Stimulated activated CD8-positive, alpha-beta memory T cell treated with anti-CD3 and anti-CD28 coated beads, Interleukin-4, amount 100 ng/mL, for 1 hour (primary cell): ENCODE measurements at places on chromosomes 7 and 10.

DNA sequence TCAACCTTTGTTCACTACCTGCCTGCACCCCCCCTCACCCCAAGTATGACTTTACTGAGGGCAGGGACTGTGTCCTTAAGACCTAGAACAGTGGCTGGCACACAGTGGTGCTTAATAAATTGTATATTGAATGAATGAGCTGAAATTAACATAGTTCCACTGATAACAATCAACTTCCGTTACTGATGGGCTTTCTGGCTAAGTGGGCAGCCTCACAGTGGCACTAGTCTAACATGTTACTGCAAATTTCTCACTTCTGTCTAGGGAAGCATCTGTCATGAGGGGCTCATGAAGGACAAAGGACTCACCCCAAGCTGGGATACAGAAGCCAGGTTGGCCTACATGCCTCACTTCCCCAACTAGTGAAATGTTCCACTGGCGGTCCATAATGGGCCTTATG, 79.3 kb downstream of the CTTNBP2 start:
- DNase-seq: no peak

DNA sequence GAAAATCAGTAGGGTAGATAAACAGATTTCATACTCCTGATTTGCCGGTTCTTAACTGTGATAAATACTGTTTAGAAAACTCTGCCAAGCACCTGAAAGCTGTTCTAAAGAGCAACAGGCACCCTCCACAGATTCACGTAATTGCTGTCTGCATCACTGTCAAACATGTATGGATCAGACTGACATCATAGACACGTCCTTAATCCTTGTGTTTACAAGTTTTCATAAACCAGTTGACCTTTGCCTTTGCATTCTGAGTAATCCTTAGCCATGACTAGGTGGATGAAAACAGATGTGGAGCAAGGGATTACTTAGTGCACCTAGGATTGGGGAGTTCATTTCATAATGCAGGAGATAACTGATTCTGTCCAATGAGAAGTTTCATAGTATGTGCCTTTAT, 41.6 kb downstream of the SLC39A12 start:
- no peak for DNase-seq

DNA sequence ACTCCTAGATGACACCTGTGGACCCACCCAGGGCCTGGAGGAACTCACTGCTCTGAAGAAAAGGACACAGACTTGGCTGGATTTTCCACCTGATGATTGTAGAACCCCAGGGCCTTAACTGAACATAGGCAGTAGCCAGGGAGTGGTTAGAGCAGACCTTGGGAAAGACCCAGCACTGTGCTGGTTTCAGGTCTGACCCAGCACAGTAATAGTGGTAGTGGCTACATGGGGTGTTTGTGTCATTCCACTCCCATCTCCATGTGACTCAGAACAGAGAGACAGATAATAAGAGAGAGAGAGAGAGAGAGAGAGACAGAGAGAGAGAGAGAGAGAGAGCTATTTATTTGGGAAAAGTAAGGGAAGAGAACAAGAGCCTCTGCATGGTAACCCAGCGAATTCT, 239.1 kb upstream of the MEOX2 start:
- DNase-seq: no peak

DNA sequence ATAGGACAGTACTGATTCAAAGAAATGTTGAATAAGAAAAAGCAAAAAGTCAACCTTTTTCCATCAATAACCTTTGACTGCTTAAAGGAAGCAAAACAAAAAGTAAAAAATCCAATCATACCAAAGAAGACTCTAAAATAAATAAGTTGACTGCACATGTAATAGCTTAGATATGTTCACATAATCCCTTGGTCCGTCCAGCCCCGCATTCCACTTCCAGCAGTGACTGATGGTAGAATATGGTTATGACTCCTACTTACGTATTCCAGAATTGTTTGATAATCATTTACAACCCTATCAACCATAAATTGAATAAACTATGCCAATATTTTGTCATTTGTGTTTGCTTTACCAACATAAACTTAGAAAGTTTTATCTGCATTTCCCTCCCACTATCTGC, 77.9 kb downstream of the CTNNA3 start:
- no peak for DNase-seq

DNA sequence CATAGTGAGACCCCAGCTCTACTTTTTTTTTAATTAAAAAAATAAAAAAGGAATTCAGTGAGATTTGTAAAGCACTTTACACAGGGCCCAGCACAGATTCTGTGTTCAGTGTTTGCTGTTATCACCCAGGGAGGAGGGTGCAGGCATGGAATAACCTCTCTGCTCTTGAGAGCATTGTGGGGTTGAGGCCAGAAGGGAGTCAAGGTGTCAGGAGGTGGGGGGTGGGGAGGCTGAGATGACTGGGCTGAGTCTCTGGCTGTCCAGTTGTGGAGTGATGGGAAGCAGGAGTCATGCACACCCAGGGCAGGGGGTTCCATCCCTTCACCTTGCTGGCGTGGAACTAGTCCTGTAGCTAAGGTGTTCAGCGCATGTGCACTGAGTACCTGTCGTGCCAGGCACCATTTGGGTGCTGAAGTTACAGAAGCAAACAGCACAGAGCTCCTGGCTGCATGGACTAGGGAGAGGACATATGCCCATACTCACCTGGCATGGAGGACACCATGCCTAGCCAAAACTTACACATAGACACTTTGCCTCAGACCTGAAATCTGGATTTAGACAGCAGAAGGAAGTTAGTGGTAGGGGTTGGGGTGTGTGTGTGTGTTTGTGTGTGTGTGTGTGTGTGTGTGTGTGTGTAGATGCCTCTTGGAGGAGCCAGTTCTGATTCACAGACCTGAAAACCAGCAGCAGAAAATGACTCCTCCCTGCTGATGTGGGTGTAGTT, 69.2 kb upstream of the LRRC4 start:
- DNase-seq: no peak

- no peak for DNase-seq
Measured at GRCh38 chr10:69466158-69466490, 14.9 kb downstream of the TSPAN15 start.

DNA sequence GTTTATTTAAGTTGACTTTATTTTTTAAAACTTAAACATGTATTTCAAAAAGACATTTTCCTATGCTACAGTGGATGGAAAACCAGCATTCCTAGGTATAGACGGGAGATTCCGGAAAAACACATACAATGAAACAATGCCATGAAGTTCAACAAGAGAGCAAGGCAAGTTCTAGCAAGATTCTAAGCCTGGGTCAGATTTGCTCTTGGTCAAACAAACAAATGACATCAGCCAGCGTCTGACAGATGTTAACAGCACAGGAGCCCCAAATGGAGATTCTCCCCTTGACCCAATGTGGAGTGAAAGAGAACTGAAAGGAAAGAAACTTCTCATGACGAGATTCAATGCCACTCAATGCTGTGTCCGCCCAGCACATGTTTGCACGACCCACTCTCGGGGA, 149.9 kb downstream of the NEURL1 start:
- DNase-seq: no peak

DNA sequence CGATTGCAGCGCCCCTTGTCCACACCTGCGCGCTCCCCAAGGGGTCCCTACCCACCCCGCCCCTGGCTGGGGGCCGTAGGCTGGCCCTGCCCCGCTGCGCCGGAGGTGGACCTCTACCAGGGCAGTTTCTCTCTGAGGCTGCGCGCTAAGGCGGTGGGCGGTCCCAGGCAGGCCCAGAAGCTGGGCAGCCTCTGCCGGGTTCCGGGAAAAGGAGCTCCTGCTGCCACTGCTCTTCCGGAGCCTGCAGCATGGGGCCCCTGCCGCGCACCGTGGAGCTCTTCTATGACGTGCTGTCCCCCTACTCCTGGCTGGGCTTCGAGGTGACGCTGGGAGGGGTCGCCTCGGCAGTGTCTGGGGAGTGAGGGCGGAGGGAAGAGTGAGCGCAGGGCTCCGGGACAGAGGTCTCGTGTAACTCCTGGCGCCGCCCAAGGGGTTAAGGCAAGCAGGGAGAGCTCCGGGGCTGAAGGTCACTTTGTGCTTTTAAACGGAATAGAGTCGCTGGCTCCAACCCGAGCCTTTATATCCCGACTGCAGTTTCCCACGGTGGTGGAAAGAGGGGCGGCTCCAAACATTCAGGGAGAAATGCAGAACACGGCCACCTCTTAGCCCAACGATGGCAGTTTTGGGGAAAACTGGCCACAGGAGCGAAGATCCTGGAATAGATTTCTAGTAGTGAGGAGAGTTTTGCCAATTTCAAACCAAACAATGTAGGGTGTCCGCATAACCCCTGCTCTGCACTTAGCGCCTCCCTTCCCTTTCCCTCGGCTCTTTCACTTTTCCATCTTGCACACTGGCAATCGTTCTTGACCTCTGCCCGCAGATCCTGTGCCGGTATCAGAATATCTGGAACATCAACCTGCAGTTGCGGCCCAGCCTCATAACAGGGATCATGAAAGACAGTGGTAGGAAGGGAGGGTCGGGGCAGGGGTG, at the start of gene GSTK1:
Gene GSTK1 (plus strand): TSS at position 176 of the 930 bp plus-strand sequence. CDS start 73 bp downstream, at position 249.
- peak; percentile 36 for DNase-seq

- no peak for DNase-seq
Measured at GRCh38 chr10:44383749-44384600, 922 bp downstream of the CXCL12 start.

GRCh38 chr7:46859963-46860475, 721.9 kb downstream of the TNS3 start:
- DNase-seq: no peak

DNA sequence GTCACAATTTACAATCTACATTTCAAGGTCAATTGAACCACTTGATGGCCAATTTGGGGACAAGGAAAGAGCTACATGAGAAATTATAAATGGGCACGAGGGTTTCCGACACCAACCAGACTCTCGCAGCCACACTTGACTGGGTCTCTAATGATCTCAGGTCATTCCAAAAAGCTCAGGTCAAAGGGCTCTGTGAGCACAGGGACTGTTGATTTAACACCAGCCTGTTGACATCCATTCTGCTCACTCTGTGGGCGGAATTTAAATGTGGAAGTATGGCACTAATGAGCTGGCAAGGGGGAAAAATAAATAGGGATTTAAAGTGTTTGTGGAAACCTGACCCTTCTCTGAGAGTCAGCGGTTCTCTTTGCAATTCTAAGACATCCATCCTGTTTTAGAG, 810.7 kb upstream of the AUTS2 start:
- no peak for DNase-seq

GRCh38 chr10:77602231-77602912, 35.2 kb downstream of the KCNMA1 start:
- no peak for DNase-seq

DNA sequence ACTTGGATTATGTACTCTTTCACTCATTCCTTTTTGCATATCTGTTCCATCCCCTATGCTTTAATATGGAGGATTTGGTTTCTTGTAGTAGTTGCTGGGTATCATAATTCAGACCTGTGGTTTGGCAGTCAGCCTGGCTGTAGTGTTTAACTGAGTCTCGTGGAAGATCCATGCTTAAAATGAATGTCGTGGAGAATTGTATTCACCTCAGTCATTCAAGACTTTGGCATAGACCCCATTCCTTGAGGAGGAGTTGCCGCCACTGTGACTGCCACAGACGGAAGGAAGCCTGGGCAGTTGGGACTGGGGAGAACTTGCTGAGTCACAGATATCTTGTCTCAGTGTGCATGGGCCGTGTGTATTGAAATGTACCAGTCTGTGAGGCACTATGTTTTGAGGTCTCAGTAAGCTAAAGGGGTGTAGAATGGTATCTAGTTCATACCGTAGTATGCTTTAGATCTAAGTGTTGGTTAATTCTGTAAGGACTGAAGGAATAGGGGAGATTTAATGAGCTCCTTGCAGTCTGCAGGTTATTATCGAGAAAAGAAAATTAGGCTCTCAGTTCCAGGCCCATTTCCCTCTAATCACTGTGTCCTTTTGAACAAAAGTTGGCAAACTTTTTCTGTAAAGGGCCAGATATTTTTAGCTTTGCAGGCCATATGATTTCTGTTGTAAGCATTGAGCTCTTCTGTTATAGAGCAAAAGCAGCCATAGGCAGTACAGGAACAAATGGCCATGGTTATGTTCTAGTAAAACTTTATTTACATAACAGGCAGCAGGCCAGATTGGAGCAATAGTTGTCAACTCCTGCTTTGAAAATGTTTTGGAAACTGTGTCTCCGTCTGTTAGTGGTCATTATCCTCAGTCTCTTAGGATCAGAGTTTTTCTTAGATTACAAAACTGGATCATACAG, 76.8 kb downstream of the TPST1 start:
- no peak for DNase-seq

DNA sequence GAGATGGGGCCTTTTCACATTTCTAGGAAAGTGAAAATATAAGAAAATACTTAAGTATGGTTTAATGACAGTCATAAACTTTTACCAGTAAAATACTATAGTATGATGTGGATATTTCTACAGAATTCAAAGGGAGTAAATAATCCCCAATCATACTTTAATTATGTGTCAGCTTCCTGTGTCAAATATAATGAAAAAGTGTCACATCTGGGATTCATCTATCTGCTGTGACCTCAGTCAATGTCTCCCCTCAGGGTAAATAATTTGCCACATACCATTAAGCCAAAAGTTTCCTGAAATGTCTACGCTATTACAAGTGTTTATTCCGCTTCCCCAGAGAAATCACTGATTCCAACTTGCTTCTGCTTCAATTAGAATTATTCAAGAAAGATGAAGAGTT, 110.5 kb downstream of the ITGA8 start:
- no peak for DNase-seq

- DNase-seq: no peak
Measured at GRCh38 chr7:86867163-86867762, 192.2 kb downstream of the ELAPOR2 start.

DNA sequence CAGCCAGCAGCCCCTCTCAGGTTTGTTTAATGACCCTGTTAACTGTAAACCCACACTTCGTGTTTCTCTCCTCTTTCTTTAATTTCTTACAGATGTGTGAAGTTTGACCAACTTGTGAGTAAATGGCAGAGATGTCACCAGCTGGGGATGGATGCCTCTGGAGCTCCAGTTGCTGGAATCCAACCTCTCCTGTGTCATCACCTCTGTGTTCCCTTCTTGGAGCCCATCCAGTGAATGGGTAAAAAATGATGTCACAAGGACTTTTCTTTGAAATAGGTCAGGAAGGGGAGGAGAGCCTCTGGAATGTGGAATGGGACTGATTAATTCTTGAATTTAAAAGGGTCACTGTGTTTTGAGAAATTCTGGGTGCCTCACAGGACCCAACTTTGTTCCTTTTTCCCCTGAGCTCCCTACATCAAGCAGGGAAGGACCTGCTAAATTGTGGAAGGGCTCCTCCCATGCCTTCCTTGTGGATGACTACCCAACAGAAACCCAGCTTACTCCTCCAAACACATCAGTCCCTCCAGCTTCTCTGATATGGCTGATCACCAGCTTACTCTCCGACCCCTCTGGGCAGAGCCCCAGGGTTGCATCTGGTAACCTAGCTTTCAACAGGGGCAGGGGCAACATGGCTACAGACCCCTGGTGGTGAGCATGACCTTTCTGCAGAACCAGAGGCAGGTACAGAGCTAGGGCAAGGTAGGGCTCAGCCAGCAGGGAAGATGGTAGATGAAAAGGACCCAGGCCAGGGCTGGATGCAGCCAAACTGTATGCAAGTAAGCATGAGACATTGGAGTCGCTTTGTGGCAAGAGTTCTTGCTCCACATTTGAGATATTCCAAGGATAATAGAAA, 67.5 kb downstream of the STRA8 start:
- DNase-seq: no peak

- no peak for DNase-seq
Measured at GRCh38 chr10:54148508-54148907, 652.5 kb downstream of the PCDH15 start.

GRCh38 chr10:11678074-11678793, 63.9 kb upstream of the ECHDC3 start:
- DNase-seq: no peak
